KBM-7 (cell line): ENCODE measurements at places on chromosomes 1 and 21.

DNA sequence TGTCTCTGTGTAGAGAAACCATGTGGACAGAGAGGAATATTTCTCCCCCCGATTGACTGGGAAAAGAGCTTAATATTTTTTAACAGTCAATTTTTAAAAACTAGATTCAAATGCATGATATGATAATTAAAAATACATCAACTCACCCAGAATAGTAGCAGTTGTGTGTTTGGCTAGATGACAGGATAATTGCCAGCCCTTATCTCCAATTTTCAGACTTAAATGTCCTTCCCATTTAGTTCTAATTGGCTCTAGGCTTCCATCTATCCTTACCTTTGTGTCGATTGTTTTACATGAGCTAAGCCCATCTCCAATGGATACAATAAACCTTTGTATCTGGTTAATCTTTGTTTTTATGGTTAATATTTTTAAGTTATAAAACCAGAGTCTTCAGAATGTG is 23.9 kb upstream of the KIAA0040 start:
- no peak for DNase-seq

DNA sequence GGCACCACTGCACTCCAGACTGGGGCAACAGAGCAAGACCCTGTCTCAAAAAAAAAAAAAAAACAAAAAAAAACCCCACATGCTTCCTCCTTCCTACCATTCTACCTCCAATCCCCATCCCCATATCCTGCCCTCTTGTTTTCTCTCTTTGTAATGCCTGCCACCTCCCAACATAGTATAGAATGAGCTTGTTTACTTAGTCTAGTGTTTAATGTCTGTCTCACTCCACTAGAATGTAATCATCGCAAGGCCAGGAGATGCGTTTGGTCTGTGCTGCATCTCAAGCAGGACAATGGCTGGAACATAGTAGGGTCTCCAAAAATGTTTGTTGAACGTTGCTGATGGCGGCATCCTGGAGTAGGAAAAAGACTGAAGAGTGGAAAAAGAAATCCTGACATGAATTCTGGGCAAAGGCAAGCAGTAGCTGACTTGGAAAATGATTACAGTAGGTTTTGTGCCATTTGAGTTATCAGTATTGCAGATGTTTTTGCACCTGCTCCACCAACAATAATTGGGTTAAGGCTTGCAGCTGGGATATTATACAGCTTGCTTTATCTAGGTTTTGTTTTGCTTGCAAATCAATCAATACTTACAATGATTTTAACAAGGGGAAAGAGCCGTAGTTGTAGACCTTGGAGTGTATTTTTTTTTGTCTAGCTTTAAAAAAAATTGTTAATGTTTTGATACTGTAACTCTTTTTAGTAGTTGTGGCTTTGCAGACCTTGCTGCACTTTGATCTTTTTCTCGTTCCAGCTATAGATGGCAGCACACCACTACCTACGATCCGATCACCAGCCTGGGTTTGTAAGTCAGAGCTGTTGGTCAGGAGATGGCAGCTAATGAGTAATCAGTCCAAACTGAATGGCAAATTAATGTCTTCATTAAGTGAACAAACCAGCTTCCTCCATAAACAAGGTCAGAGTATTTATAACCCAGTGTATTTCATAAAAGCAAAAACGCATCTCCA is 62.4 kb downstream of the BACH1 start:
- no peak for DNase-seq

DNA sequence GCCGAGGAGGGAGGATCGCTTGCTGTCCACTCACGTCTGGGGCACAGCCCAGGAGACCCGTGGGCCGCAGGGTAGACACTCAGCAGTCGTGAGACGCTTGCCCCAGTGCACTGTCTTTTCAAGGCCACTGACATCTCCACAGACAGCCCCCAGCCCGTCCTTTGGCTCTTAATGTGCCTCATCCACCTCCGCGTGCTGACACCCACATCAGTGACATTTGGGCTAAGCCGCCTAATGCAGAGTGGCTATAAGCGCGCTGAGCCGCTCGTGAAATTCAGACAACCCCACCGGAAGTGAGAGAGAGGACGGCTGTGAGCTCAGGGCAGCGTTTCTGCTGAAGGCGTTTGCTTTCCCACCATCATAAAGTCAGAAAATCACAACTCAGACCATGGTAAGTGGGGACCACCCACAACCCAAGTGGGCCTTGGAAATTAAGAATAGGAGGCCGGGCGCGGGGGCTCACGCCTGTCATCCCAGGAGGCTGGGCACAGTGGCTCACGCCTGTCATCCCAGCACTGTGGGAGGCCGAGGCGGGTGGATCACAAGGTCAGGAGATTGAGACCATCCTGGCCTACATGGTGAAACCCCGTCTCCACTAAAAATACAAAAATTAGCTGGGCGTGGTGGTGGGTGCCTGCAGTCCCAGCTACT is 8.4 kb downstream of the SLC35E2B start:
- DNase-seq: no peak

DNA sequence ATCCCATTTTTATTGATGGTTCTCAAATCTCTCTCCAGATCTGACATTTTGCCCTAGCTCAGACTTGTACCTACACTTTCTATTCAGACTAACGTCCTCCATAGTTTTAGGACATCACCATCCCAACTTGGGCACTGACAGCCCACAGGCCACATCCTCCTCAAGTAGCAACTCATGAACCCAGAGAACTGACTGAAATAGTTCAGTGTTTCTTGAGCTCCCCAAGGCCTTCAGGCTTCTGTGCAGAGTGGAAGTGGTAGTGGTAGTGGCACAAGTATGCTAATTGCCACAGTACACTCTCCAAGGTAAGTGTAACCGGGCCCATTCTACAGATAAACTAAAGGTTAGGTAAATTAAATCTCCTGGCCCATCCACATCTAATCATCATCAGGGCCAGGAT is 112.6 kb downstream of the SLC45A1 start:
- no peak for DNase-seq

GRCh38 chr1:178004926-178005391 is 35.1 kb upstream of the SEC16B start:
- no peak for DNase-seq

DNA sequence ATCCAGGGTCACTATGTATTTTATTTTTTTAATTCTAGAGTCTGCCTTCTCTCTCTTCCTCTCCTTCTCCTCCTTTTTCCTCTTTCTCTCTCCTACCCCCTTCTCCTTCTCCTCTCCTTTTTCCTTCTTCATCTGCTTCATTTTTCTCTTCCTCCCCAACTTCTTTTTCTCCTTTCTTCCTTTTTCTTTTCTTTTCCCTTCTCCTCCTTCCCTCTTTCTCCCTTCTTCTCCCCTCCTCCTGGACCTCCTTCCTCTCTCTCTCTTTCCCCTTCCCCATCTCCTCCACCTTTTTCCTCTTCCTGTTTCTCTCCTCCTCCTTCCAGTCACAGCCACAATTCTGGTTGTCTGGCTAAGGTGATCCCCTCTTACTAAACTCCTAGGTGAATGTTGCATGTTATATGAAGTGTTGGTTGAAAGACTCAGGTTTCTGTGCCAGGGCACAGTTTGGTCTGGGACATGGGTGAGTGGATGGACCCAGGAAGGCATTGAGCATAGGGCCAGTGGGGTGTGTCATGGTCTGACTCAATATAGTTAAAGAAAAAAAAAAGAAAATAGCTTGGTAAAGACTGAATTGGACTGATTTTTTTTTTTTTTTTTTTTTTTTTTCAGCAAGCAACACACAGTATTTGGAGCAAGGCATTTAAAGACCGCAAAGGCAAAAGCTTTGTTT is 266.9 kb downstream of the TGFB2 start:
- DNase-seq: no peak
